Ammon's horn (tissue), 1 donor: ENCODE measurements at places on chromosomes 6 and 20.

DNA sequence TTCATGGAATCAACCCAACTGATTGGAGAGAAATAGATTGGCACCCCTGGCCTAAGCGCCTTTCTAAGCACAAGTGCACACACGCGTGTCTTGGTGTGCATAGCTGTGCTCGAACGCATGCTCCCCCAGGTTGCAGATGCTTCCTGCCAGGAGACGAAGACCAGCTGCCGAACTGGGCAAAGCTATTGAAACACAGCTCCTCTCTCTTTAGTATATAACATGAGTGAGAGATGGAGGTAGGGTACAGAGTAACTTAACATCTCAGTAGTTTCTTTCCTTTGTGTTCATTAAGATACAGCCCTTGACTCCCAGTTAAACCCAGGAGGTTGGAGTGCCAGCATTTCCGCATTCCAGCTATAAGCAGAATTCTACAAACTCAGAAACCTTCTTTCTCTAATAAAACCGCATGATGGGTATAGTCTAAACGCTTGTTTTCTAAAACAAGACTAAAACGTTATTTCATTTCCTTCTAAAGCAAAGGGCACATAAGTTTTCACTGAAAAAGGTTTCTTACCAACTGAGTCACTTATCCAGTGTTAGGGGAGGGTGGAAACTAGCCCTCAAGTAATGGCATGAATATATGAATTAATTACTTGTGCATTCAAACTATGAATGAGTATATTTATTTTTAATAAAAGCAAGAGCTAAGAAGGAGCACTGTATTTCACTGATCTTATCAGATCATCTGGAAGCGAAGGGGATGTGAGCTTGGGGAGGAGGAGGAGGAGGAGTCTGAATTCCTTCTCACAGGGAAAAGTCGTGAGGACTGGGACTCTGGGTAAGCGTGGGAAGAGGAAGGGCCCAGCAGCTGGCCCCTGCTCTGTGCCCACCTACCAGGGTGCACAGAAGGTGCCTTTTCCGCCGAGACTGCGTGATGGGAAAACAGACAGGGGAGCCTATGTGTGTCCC lies 179.2 kb downstream of the TMEM242 start:
- DNase-seq: no peak

- DNase-seq: no peak
Measured at GRCh38 chr6:86357877-86358276, 579.5 kb upstream of the HTR1E start.

DNA sequence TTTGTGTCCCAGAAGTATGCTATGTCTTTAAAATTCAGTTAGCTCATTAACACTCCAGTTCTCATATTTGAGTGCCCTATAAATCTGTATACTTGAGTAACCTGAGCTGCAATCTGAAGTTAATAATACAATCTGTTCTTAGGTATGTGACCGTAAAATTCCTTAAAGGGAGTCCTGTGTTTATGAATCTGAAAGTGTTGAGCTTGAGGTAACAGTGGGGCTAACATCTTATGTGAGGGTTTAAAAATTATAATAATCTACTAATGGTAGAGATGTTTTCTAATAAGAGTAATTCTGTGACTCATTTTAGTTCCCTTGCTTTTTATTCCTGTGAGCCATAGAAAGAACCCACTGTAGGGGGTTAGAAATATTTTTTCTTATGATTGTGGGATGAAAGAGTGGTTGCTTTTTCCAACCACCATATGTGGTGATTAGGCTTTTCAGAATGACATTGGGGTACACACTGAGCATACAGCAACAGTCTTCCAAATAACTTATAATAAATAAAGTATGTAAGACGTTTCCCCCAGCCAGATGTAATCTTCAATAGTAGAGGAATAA lies 121.2 kb downstream of the BCKDHB start:
- no peak for DNase-seq

DNA sequence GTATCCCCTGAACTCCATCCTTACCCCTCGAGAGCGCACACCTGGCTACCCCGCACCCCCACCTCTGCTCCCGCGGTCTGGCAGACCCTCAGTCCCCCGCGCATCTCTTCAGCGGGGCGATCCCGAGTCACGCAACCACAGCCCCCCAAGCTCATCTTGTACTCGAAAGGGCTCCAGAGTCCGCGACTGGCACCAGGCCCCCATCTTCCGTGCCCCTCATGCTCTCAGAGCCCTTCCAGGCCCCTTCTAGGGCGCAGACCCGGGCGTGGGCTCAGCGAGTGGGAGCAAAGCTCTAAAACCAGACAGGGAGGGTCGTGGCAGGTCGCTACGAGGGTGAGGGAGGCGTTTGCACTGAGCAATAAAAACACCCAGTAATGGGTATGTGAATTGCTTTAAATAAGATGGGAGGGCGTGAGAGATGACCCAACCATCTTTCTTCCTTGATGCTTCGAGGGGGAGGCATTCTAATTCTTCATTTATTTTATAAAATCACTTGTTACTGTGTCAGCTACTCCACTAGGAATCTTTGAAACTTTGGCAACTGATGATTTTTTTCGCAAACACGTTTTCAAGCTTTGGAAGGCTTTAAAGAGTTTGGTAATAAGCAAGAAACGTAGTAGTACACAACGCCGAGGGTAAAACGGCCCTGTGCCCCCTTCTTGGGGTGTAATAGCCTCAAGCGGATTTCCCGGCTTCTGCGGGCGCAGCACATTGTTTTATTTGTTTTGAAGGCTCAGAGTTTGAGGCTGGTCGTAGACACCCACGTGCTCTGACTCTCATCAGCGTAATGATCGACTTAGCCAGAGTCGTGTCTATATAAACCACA lies 42.6 kb upstream of the SUPT3H start:
- peak; percentile 27 for DNase-seq

DNA sequence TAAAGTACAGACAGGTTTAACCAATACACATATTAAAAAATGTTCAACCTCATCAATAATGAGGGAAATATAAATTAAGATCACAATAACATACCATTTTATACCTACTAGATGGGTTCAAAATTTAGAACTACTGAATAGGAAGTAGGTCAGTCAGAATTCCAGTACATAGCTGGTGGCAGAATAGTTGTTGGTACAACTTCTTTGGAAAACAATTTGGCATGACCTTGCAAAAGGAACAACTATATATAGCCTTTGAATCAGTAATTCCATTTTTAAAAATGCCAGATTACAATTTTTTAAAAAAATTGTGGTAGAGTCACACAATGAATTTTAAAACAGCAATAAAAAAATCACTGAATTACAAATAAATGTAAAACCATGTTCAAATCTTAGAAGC lies 165.6 kb downstream of the CDK19 start:
- DNase-seq: no peak

DNA sequence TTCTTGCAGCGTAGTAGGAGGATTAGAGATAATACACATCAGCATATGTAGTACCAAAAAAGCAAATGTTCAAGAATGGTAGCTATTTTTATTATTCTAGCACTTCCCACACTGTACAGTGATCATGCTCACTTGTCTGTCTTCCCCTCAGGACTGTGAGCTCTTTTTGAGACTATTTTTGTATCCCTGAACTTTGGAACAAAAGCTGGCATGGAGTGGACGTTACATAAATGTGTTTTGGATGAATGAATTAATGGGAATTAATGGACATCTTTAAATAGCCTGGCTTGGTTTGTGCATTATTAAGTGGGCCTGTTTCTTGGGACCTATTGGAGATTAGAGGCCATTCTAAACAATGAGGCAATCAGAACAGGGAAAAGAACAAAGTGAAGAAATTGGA lies 243.7 kb downstream of the CD83 start:
- no peak for DNase-seq

- DNase-seq: no peak
Measured at GRCh38 chr6:162245830-162246420, 481.6 kb downstream of the PRKN start.
